Vagina (tissue), 2 donors: ENCODE measurements at places on chromosomes 4 and X. TPM values are rescaled to one million over a fixed set of nuclear protein-coding genes. Genes with fewer than 3 reads are reported as not detected.

DNA sequence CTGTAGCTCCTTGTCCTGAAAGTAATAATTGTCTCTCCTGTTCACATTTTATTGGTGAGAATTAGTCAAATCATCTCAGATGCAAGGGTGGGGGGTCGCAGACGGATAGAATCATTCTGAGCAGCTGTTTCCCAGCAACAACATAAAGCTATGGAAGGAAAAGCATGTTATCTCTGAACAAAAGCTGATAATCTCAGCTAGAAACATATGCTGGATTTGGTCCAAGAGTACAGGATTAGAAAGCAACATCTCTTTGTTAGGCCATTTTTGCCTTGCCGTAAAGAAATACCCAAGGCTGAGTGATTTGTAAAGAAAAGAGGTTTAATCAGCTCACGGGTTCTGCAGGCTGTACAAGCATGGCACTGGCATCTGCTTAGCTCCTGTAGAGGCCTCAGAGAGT lies 472.8 kb upstream of the BOD1L1 start:
- DNase-seq: no peak

GRCh38 chr4:73866246-73866645 lies 2.9 kb upstream of the CXCL1 start:
- DNase-seq: no peak

GRCh38 chr4:16289897-16290554 lies 63.8 kb upstream of the TAPT1 start:
- DNase-seq: no peak

DNA sequence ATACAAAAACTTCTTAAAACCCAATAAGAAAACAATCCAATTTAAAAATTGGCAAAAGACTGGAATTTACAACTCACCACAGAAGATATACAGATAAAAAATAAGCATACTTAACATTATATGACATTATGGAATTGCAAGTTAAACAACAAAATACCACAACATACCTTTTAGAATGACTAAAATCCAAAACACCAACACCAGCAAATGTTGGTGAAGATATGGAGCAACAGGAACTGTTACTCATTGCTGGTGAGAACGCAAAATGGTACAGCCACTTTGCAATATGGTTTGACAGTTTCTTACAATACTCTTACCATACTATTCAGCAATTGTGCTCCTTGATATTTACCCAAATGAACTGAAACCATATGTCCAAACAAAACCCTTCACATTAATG lies 112.4 kb downstream of the ADGRL3 start:
- DNase-seq: no peak

DNA sequence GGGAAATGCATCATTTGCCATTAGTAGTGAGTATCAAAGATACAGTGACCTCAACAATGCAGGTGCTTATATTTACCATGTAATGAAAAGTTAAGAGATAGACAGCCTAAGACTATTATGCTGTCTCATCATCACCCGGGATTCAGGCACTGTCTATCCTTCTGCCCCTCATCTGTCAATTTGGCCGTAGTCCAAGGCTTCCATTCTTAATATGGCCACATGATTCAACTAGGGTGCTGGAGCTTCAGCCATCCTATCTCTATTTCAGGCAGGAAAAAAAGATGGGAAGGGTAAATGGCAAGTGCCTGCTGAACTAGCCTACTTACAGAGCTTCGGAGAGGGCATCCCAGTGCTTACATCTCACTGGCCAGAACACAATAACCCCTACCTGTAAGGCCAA lies 196.7 kb upstream of the LNX1 start:
- no peak for DNase-seq

DNA sequence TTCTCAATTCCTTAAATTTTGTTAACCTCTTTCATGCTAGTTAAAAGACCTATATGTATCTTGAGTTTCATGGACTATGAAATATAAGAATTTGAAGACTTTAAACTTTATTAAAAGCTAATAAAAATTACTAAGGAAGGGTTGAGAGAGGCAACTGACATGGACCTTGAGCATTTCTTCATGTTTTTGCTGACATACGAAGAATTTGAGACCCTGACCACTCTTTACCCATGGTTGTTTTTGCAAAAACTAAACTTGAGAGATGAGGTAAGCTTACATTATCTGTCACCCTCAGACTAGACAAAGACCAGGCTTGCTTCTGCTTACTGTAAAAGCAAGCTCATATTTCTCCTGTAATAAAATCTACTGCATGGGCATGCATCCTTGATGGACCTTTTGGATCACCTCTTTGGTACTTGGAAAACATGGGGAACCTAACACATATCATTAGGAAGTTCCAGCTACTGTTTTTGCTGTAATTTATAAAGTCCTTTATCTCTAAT lies 338.2 kb upstream of the PABPC4L start:
- DNase-seq: no peak

DNA sequence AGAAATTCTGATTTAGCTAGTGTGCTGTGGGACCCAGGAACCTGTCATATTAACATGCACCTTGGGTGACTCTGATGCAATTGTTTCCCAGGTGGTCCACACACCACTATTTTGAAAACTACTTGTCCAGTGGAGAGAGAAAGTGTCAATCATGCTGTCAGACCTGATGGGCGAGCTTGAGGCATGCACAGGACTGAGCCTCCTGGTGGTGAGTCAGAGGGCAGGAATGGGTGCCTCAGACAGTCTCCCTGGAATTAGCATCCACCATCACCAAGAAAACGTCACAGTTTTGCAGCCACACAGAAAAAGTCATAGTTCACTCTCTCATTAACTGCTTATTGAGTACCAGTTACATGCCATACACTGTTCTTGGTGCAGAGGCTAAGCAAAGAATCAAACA lies 181.8 kb upstream of the MAOA start:
- DNase-seq: no peak

- DNase-seq: peak; percentile 93
Observed at GRCh38 chr4:4677556-4678522, 136.0 kb upstream of the STX18 start.

DNA sequence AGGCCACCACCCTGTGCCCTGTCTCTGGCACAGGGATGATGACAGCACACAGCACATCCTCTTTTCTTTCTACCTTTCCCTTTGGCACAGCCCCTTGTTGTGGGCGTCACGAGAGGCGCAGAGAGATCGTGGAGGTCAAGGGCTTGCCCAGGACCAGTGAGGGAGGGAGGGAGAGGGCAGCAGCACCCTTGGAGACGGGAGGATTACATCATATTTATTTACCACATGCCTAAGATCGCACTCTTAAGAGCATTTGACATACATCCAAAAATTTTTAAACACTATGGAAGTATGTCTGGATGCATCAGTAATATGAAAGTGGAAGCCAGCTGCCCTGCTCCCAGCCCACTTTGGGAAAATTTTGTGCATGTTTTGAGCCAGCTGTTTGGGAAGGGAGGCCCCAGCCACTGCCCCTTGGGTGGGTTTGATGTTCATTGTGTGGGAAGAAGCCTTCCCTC lies 12.7 kb downstream of the WFS1 start:
- DNase-seq: no peak

- no peak for DNase-seq
Observed at GRCh38 chrX:133838761-133839676, 146.4 kb downstream of the GPC3 start.

DNA sequence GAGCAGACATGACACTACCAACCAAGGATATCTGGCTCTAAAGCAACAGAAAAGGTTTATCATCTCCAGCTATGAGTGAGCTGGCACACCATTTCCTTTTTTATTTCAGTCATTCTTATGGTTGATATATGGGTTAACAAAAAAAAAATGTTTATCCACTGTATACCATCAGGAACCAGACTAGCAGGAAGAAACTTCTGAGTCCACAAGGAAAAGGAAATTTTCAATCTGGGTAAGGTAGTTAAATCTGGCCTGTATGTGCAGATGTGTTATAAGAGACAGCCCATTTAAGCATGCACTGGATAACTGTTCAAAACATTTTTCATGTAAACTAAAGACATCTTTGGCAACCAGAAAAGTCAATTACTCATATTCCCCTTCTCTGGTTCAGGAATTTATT lies 35.0 kb downstream of the AMMECR1 start:
- DNase-seq: no peak

DNA sequence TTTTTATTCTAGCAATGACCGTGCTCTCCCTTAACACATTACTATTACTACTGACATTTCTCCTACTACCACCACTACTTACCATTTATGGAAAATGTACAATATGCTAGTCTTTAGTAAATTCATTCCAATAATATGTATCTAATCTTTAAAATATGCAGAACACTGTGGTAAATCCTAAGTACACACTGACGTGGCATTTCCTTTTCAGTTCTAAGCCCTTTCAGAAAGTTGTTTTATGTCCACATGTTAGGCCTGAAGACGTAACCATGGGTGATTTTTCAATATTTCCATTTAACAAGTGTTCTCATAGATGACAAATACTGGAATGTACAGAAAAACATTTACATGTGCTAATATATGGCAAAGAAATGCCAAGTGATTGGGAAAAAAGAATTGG lies 268.6 kb upstream of the SLIT2 start:
- DNase-seq: no peak

DNA sequence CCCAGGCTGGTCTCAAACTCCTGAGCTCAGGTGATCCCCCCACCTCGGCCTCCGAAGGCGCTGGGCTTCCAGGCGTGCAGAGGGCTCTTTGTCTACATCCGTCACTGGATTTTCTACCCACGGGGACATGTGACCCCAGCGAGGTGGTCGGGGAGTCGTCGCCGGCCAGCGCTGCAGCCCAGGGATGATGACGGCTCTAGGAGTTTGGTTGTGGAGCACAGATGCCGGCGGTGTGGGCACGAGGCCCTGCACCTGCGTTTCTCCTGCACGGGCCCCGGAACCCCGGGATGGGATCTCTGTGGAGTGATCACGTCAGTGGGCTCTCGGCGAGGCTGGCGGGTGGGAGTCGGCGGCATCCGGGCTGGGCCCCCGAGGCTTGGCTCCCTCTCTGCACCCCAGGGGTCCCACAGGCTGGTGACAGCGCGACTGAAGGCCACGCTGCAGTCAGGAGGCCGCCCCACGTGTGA lies 9.1 kb upstream of the GTPBP6 start:
- no peak for DNase-seq

DNA sequence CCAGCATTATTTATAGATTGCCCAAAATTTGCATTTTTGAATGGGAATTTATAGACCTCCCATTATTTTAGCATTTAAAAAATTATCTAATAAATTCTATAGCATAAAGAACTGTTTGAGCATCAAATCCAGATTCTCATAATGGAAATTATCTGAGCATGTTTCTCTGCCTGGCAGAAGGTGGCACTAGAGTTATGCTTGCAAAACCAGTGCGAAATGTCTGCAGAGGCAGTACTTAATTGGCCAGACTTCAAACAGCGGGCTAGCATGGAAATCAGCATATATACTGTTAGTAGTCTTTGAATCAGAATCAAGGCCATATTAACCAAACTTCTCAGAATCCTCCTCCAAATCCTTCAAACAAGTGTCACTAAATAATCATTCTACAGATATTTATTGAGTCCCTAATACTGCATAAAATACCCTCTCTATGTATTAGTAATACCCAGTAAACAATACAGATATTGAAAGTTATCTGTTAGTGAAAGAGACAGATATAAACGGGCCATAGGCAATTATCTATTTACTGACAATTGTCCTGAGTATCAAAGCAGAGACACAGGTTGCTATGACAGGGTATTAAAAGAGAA lies 78.7 kb upstream of the DCLK2 start:
- DNase-seq: no peak

DNA sequence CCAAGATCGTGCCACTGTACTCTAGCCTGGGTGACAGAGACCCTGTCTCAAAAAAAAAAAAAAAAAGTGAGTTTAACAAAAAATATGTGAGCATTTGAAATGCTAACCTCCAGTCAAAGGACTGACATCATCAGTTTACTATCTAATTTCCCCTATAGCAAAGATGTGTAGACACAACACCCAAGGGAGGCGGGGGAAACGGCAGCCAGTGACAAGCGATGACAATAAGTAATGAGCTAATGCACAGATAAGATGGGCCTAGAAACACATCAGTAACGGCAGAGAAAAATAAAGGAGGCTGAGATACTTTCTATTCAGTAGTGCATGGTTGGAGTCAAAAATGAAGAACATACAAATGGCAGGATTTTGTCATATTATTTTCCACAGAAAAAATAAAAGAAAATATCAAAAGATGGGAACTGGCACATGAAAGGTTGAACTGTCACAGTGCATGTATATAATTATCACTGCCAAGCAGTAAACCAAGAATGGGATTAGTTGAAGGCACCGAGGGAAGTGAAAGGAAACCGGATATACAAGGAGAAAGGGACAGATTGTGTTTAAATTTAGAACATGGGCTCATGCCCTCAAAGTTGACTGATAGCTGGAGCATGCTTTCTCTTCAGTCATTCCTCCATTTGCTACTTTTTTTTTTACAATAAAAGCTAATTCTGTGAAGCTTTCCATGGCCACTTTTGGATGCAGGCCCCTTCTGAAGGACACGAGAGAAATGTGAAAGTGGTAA lies 41.8 kb downstream of the IGFBP7 start:
- DNase-seq: no peak

DNA sequence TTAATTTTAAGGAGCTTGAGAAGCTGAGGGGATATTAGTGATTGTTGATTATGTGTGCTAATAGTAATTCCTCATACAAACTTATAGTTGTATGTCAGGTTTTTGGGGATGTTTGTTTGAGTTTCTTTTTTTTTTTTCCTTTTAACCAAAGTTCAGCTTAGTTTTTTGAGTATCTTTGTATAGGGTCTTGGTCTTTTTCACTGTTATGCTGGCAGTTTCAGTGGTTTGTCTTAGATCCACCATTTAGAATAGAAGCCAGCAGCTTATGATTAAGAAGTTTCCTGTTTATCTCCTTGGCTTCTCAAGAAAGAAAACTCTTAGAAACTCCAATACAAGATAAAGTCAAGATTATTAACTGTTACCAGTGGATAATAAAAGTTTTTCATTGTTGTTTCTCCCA lies 16.1 kb downstream of the CPEB2 start:
- no peak for DNase-seq

Gene RAB33A
- total RNA-seq: 0.98 TPM

Gene BEX4
- total RNA-seq: 32.7 TPM

Gene SAP30
- 13.0 TPM for total RNA-seq

Gene AFF2
- 0.74 TPM for total RNA-seq

Gene ADGRG2
- 2.0 TPM for total RNA-seq

Gene CYBB
- total RNA-seq: 6.9 TPM

Gene TMPRSS11E
- 74.2 TPM for total RNA-seq

Gene AR
- total RNA-seq: 35.1 TPM

Gene PPP2R2C
- total RNA-seq: 17.2 TPM

Gene PDZD4
- total RNA-seq: 10.3 TPM

Gene CXCL6
- total RNA-seq: 13.8 TPM

Gene TBX22
- not detected for total RNA-seq

Gene GSPT2
- total RNA-seq: 2.7 TPM

Gene DUSP21
- total RNA-seq: not detected

Gene PAGE2B
- total RNA-seq: not detected

Gene PLAC1
- not detected for total RNA-seq

Gene ODAPH
- not detected for total RNA-seq

Gene TRIML1
- not detected for total RNA-seq

Gene CCDC110
- 1.2 TPM for total RNA-seq

Gene ARHGEF9
- total RNA-seq: 10.3 TPM

Gene MTMR8
- total RNA-seq: 7.9 TPM
